Femur (tissue), 1 donor: ENCODE measurements at places on chromosomes 7 and 10.
A peak's percentile ranks its signal among the peaks of the same experiment; 100 is the strongest.

GRCh38 chr10:69715156-69715898 lies 85.3 kb downstream of the FAM241B start:
- DNase-seq = no peak

GRCh38 chr7:135938563-135938962 lies 38.6 kb downstream of the MTPN start:
- DNase-seq = no peak

- DNase-seq = no peak
Measured at GRCh38 chr10:94425942-94426341, 23.6 kb downstream of the TBC1D12 start.

DNA sequence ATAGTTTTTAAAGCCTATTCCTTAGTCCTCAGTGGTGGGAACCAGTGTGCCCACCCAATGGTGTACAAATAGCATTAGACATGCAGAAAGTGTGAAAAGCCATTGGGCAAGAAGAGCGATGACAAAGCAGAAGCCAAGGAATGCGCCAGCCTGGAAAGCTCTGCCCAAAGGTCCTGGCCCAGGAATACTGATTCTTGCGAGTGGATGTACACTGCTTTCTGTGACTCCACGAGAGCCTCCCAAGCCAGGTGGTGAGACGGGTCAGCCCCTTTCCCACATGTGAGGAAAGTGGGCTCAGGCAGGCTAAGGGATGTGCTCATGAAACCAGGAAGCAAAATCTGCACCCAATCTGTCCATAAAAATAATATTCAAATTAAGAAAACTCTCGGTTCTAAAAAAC lies 106.6 kb downstream of the ADCY1 start:
- peak; percentile 5 for DNase-seq
